Foreskin fibroblast (primary cell): ENCODE measurements at places on chromosomes 2 and 18.
A peak's percentile ranks its signal among the peaks of the same experiment; 100 is the strongest.

GRCh38 chr18:11266781-11267480 lies 117.6 kb upstream of the PIEZO2 start:
- no peak for DNase-seq

- no peak for DNase-seq
Measured at GRCh38 chr2:145404690-145405089, 884.8 kb upstream of the ZEB2 start.

DNA sequence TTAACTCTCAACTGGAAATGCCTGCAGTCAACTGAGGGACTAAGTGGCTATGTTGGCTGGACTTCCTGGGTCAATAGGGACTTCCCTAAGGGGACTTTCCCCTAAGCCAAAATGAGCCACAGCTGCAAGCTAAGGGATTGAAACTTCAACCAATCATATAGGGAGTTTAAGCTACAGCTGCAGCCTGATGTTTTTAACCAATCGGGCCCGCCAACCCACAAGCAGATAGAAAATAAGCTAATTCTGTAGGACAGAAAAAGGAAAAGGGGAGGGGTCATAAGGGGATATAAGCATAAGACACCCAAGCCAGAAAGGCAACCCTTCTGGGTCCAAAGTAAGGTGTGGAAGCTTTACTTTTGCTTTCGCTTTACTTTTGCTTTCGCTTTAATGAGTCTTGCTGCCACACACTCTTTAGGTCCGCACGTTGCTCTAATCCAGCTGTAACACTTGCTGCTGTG lies 927.5 kb downstream of the ERBB4 start:
- DNase-seq = no peak

DNA sequence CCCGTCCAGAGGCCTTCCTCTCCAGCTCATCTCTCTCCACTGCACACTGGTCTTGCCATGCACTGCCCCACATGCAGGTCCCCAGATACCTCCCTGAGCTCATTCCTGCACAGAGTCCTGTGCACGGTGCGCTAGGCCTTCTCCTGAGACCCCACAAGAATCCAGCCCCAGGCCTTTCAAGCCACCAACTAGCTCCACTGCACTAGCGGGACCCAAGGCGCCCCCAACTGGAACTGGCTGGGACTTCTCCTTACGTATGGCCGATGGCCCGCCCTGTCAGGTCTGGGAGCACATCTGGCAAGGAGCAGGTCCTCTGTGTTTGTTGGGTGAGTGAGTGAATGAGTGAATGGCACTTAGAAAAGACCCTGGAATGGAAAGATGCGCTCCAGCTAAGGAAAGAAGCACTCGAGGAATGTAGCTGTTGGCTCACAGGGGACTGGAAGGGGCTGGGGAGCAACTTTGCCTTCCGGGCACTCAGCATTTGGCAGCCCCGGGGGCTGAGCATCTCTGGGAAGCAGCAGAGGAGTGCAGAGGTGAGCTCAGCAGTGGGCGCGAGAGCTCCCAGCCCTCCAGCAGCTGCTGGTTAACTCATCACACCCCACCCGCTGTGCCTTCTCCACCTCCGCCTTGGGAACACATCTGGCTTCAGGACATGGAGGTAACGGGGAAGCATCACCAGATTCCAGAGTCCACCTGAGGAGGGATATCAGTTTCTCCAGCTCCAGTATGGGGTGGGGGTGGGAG lies 223.1 kb downstream of the GLI2 start:
- no peak for DNase-seq

- no peak for DNase-seq
Measured at GRCh38 chr2:65999796-66000195, 435.1 kb upstream of the MEIS1 start.

- DNase-seq = no peak
Measured at GRCh38 chr18:36096955-36097354, 29.6 kb upstream of the RPRD1A start.

DNA sequence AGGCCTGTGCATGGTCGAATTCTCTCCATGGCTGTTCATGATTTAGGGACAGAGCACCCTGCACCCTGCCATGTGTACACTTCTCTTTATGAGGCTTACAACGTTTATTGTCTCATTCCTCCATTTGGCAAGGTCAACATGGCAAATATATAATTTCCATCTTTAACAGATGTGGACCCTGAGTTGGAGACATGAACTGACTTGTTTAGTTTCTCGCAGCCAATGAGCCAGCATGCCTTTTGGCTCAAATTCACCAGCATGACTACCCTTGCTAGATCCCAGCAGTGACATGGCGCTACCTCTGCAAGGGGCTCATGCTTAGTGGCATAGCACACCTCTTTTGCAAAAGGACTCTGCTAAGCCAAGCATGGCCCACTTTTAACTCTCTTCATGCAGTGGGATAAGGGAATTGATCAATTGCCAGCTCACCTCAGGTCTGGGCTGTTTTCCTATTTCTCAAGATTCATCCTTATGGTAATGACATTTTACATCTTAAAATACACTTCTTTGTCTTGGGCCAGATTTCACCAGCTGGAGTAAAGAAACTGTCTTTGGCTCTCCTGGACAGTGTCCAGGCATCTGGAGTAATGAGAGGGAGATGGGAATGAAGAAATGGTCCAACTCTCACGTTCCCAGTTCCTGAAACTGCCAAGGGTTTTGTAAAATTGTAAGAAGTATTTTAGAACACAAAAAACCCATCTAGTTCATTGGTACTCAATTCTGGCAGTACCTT lies 159.5 kb downstream of the SETBP1 start:
- peak; percentile 76 for DNase-seq

- DNase-seq = no peak
Measured at GRCh38 chr2:218710334-218710686, 325 bp upstream of the TTLL4 start.
